ENCODE measurements at places on chromosomes 7 and 10.

GRCh38 chr7:137682596-137682995, 164.2 kb downstream of the DGKI start:
- no peak for DNase-seq

DNA sequence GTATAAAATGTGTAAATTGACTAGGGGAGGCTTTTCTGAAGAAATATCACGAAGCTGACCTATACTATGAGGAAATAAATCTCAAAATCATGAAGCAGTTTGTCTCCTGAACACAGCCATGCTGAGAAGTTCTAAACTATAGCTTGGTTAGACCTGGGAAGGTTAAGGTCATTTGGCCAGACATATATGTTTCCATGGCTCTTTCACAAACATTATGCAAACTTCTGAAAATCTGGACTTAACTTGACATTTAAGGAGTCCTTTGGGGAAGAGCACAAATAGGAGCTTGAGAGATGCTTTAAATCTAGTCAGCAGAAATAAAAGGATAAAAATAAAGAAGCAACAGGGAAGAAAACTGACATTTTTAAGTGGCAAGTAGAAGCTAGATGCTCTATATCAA, 115.9 kb upstream of the MEOX2 start:
- no peak for DNase-seq

DNA sequence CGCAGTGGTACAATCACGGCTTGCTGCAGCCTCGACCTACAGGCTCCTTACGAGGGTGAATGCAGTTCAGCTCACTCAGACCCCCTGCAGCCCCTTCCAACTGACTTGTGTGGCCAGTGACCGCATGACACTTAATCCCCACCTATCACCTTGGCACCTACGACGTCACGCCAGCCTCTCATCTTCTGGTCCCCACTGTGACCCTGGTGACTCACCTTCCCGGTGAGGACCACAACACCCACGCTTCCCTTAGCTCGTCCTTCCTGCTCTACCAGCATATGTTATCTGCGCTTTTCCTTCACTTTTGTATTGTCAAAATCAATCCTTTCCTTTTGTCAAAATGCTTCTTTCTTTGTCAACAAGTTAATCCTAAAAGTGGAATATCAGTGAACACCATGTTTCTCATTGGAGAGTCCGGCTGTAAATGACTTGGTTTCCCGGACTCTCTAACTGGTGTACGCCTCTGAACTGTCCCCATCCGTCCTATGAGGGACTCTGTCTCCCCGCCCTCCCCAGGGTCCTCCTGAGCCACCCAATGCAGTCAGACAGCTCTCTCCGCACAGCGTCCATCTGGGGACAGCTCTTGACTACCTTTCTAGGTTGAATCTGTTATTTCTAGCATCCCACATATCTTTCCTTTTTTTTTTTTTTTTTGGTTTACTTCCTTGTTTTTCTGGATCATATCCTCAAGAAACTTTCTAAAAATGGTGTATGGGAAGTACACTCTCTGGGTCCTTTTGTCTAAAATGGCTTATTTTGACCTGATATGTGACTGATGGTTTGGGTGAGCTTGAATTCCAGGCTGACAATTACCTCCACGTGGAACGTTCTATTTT, 37.3 kb downstream of the CFAP46 start:
- no peak for DNase-seq

GRCh38 chr7:137695942-137696341, 150.8 kb downstream of the DGKI start:
- no peak for DNase-seq

DNA sequence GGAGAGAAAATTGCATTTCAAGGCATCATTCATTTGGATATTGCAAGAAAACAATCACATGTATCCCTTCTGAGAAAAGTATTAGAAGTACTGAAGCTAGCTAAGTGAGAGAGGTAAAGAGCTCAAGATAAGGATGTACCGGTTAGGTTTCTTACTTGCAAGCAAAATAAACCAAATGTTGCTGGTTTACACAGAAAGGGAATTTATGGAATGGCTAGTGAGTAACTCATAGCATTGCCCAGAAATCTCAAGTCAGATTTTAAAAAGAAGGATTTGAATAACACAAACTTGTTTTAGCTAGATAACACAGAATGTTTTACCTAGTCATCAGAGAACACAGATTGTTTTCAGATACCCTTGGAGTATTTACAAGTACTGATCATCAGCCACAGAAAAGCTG, 30.6 kb downstream of the KLHL7 start:
- DNase-seq = no peak

DNA sequence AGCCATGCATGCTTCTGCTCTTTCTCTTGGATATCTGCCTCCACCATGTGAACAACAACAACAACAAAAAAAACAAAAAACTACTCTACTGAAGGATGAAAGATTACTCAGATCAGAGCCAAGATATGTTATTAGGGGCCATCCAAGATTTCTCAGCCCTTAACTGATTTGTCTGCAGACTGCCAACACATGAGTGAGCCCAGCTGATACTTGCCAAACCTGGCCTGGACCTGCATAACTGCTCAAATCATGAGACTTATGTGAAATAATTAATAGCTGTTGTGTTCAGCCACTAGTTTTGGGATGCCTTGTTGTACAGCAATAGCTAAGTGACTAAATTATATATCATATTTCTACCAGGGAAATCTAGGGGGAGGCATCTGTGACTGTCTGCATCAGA, 334.5 kb upstream of the SORCS1 start:
- no peak for DNase-seq

DNA sequence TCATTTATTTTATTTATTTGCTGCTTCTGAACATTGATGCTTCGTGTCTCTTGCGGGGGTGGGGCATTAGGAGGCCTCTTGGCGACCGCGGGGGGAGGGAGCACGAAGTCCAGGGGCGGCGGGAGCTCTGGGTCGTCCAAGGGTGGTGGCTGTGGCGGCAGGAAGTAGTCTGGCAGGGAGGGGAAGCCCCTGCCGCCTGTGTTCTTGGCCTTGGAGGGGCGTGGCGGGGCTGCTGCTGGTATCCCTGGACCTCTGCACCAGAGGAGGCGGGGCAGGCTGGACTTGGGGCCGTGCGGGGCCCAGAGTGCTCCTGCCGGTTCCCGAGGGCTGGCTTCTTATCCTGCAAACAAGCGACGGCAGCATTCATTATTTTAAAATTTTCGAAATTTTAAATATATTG, 70.5 kb upstream of the ABI1 start:
- DNase-seq = no peak

DNA sequence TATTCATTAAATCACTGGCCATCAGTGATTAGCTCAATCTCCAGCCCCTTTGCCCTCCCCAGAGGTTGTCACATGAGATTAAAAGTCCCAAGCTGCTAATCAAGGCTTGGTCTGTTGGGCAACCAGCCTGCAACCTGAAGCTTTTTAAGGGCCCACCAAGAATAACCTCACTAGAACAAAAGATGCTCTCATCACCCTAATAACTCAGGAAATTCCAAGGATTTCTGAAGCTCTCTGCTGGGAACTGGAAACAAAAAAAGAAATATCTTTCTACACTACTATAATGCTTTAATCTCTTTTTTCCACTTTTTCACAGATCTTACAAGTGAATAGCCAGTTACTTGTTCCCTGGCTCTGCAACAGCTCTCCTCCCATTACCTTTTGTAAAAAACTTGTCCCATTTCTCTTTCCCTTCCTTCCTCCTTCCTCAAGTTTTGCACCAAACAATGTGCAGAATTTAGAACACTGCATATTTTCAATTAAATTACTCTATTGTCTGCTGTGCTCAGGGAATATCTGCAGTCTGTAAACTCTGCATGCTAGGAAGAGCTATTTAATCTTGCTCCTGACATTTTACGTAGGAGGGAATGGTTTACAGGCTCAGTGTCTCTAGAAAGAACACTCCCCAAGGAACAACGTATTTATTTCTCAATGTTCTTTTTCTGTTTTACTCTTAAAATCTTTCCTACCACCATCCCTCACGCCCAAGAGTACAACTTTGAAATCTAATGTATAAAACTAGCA, 169.1 kb downstream of the IMMP2L start:
- DNase-seq = no peak

GRCh38 chr7:38291650-38292049, 18.2 kb upstream of the TARP start:
- DNase-seq = no peak

DNA sequence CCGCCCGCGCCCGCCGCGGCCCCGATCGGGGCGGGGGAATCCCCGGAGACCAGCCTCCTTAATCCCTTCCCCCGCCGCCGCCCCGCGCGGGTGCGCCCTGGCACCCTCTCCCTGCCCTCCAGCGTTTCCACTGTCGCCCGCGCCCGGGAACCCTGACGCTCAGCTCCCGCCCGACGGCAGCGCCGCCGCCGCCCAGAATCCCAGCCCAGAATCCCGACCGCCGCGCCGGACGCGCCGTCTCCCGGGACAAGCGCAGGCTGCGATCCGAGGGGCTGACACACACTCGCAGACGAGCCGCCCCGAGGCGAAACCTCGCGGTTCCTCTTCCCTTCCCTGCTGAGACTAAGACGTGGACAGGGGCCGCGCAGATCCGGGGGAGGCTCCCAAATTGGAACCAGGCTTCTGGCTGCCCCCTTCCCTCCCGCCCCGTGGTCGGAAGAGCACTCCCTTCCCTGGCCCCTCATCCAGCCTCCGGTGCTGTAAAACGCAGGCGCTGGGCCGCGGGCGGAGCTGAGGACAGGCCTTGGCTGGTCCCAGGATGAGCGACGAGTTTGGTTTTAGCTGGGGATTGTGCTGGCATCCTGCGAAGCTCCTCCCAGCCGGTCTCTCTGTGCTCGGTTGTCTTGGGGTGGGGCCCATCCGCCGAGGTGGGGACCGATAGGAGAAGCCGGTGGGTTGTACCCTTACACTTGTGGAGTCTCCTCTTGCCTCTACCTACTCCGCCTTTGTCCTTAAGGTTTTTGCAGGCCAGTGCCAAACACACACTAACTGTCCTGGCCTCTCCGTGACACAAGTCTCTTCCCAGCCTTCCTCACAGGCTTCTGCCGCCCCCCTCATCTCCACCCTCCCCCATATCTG, 1.1 kb downstream of the MARVELD1 start:
- DNase-seq = no peak

GRCh38 chr7:123367031-123367430, 167.3 kb upstream of the SLC13A1 start:
- no peak for DNase-seq

GRCh38 chr7:141480953-141481352, 70.3 kb upstream of the AGK start:
- no peak for DNase-seq

GRCh38 chr7:76086070-76086469, 38.2 kb downstream of the MDH2 start:
- DNase-seq = no peak

DNA sequence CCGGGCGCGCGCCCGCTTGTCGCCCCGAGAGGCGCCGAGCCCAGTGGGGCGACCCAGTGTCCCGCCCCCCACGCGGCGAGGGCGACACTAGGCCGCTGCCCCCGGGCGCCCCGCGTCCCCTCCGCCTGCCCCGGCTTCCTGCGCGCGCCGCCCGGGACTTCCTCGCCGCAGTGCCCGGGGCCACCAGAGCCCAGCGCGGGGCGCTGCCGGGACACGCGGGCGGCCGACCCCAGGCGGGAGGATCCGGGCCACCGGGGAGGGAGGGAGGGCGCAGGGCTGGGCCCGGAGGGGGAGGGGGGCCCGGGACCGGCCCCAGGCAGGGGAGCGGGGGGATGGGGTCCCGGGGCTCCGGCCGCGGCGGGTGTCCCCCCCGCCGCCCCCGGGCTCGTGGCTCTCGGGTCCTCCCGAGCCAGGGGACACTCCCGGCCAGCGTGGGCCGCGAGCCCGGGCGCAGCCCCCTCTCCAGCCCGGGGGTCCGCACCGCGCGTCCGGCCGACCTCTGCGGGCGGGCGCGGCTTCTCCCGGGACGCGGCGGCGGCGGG, 435 bp upstream of the PWWP2B start:
- no peak for DNase-seq

DNA sequence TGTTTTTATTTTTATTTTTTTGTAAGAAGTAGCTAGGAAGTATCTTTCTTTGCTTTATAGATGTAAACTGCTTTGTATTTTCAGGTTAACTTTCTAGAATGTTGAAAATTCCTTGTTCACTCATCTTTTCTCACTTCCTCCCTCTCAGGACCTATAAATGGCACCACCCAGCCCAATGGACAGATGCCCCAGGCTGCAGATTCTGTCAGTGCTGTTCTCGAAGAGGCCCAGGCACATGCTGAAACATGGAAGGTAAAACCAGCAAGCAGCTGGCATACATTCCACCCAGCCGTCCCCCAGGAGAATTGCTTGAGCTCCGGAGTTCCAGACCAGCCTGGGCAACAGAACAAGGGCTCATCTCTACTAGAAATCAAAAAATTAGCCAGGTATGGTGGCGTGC, 47.1 kb upstream of the PDSS1 start:
- no peak for DNase-seq

DNA sequence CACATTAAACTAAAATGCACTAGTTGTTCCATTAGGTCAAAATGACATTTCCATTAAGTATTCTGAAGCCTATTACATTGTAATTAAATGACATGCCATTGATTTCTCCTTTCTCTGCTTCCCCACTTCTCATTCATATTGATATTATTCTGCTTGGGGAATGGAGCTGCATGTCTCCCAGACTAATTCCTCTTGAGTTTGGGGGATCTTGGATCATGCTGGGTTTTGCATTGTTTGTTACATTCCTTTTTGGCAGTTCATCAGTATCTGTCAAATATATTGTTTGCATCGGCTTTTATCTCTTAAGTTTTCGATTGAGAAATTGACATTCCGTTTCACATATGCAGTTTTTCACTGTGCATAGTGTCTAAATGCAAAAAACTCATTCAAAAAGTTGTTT, 65.1 kb upstream of the CYP26C1 start:
- DNase-seq = no peak

DNA sequence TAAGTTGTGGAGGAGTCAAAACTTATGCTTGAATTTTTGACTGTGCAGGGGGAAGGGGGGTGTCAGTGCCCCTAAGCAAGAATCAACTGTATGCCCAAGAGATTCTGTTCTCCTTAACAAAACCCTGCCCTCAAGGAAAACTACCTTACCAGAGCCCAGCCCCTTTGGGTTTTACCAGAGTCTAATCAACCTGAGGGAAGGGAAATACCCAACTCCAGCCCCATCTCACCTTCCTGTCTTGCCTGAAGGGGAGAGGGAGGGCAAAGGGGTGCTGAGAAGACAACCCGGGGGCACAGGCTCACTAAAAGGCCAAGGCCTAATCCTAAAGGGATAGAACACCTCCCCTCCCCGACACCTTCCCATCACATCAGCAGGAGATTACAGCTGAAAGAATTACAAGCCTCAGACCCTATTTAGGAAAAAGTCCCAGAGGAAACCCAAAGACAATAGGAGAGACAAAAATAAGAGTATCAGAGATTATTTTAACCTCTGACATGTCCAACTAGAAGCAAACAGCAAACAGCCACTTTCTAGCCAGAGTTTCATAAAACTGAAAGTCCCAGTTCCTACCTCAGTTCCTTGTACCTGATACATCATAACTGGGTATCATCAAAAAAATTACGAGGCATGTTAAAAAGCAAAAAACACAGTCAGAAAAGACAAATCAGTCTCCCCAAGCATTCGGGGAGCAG, 26.8 kb upstream of the C7orf33 start:
- no peak for DNase-seq

- DNase-seq = no peak
Measured at GRCh38 chr10:133298466-133298865, 10.2 kb downstream of the TUBGCP2 start.

GRCh38 chr10:12235796-12236195, 39.8 kb downstream of the CDC123 start:
- no peak for DNase-seq
